Fibroblast of the aortic adventitia (primary cell): ENCODE measurements at places on chromosomes 13 and 19. TPM values are rescaled to one million over a fixed set of nuclear protein-coding genes. Genes with fewer than 3 reads are reported as not detected.

ZNF726 gene
- 0.33 and 3.2 TPM in 2 replicates for total RNA-seq

DNA sequence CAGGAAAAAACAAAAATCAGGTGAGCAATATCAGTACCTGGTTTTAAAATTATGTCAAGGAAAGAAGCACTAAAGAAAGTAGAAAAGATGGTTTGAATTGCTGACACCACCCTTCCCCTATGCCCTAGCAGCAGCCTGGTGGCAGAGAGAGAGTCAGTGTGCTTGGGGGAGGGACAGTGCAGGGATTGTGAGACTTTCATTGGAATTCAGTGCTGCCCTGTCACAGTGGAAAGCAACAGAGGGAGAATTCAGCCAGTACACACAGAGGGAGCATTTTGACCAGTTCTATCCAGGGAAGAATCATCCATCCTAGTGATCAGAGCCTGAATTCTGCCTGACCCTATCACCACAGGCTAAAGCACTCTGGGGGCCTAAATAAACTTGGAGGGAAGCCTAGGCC, 222.4 kb upstream of the PCDH17 start:
- DNase-seq, result no peak

GRCh38 chr19:10286803-10287737, at the start of gene ICAM4:
ICAM4 (plus strand) TSS chr19:10286955; CDS start chr19:10287013, 58 bp downstream.
- peak; percentile 44 for DNase-seq

ZNF816 gene
- 4.1 and 7.4 TPM in 2 replicates for total RNA-seq

GRCh38 chr13:111385183-111385857, 64.9 kb downstream of the TEX29 start:
- DNase-seq, result no peak

ZNF544 gene
- 28.2 and 35.6 TPM in 2 replicates for total RNA-seq

- DNase-seq, result no peak
Observed at GRCh38 chr13:99465454-99465853, 35.8 kb upstream of the TM9SF2 start.

GRCh38 chr13:86892330-86892729, 778.8 kb upstream of the SLITRK5 start:
- DNase-seq, result no peak

PODNL1 gene
- 0.90 and 1.6 TPM in 2 replicates for total RNA-seq

DNA sequence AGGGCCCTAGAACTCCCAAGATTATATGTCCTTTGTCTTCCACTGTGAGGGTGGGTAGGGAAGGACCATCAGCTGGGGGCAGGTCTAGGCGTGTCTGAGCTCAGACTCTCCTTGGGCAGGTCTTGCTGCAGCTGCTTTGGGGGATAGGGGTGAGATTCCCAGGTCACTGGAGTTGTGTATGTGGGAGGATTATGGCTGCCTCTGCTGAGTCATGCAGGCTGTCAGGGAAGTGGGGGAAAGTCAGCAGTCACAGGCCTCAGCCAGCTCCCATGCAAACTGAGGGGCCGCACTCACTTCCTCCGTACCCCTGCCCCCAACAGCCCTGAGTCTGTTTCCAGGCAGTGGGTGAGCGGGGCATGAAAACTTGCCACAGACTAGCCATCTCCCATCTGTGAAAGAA, 600.8 kb downstream of the DIAPH3 start:
- no peak for DNase-seq

GRCh38 chr13:23817830-23818229, 71.4 kb downstream of the MIPEP start:
- DNase-seq, result no peak

DNA sequence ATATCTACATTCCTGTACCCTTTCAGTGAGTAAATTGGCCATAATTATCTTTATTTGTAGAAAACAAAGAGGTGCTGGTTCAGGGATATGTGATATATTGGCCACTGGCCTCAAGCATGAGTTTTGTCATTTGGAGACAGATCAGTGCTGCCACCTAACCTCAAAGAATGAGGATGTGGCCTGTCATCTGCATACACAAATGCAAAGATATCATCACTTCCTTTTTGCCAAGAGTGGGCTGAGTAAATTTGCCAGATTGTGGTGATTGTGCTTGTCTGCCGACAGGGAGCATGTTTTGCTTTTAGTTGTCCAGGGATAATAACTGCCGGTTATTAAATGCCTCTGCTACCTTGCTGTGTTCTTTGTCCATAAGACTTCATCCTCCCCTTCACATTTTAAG, 44.2 kb downstream of the WASF3 start:
- peak; percentile 35 for DNase-seq

FAM83E gene
- total RNA-seq, result 0.18 TPM in 1 of 2 replicates, not detected in the other

KCNC3 gene
- total RNA-seq, result not detected in 2 replicates

GRCh38 chr13:110187641-110188161, 119.3 kb downstream of the COL4A1 start:
- DNase-seq, result peak; percentile 93

GRCh38 chr13:24050292-24050711, 110.2 kb upstream of the SPATA13 start:
- peak; percentile 68 for DNase-seq

ANGPTL8 gene
- not detected in 2 replicates for total RNA-seq

- no peak for DNase-seq
Observed at GRCh38 chr13:97189928-97190327, 32.2 kb upstream of the MBNL2 start.

- no peak for DNase-seq
Observed at GRCh38 chr13:66459634-66460033, 770.5 kb downstream of the PCDH9 start.

- no peak for DNase-seq
Observed at GRCh38 chr13:85137516-85137915, 661.7 kb downstream of the SLITRK6 start.

CLN5 gene
- 40.0 and 46.7 TPM in 2 replicates for total RNA-seq

GRCh38 chr13:41501281-41501680, 43.9 kb downstream of the RGCC start:
- no peak for DNase-seq

DNA sequence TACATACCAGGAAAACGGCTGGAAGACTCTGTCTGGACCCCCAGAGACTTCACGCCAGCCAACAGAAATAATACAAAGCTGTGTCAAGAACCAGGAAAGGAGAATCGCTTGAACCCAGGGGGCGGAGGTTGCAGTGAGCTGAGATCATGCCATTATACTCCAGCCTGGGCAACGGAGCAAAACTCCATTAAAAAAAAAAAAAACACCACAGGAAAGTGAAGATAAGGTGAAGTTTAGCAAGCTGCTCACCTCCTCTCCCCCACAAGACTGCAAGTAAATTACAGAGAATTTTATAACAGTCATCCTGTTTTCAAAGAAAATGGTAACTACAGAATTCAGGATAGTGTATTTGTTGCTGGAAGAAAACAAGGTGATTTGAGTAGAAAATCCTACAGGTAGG, 984 bp upstream of the OR7G1 start:
- DNase-seq, result no peak

GRCh38 chr19:10005632-10006334, 4.5 kb downstream of the COL5A3 start:
- no peak for DNase-seq

TGFBR3L gene
- 0.99 and 1.3 TPM in 2 replicates for total RNA-seq

- DNase-seq, result no peak
Observed at GRCh38 chr13:111941845-111942447, 125.0 kb upstream of the SOX1 start.

DNA sequence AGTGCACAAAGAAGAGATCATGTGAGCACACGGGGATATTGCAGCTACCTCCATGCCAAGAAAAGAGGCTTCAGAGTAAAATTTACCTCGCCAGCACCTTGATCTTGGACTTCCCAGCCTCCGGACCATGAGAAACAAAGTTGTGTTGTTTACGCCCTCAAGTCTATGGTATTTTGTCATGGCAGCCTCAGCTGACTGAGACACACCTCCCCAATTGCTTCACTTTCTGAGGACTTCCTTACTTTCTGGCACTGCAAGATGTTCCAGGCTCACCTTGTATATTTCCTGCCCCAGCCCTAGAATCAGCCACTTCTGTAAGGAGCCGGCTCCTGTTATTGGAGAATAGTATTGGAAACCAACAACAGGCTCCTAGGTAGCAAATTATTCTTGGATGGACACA, 6.6 kb upstream of the CEBPG start:
- DNase-seq, result no peak

KLHL1 gene
- total RNA-seq, result not detected in 2 replicates

RFXAP gene
- 3.7 and 3.8 TPM in 2 replicates for total RNA-seq

GRCh38 chr13:40527914-40528313, 138.5 kb downstream of the FOXO1 start:
- no peak for DNase-seq
